ENCODE measurements at places on chromosomes 7 and 10.

DNA sequence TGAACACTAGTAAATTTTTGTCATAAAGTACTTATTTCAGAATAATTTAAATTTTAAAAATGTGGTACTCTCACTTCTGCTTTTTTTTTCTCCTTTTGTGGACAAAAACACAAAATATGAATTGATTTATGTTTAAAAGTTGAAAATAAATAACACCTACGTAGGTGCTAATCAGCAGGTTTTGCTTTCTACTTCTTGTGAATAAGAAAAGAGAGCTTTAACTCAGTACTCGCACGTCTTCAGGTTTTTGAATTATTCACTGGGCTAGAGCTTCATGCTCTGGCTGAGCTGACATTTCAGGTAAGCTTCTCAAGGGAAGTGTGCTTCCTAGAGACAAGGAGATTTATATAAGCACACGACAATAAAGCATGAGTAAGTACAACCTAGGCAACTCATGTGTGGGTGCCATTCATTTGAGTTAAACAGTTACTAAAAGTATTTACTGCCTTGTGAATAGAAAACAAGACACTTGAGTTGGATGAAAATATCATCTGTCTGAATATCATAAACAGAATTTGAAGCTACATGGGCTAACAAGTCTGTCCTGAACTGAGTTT is 190.0 kb upstream of the POT1 start:
- DNase-seq = no peak

DNA sequence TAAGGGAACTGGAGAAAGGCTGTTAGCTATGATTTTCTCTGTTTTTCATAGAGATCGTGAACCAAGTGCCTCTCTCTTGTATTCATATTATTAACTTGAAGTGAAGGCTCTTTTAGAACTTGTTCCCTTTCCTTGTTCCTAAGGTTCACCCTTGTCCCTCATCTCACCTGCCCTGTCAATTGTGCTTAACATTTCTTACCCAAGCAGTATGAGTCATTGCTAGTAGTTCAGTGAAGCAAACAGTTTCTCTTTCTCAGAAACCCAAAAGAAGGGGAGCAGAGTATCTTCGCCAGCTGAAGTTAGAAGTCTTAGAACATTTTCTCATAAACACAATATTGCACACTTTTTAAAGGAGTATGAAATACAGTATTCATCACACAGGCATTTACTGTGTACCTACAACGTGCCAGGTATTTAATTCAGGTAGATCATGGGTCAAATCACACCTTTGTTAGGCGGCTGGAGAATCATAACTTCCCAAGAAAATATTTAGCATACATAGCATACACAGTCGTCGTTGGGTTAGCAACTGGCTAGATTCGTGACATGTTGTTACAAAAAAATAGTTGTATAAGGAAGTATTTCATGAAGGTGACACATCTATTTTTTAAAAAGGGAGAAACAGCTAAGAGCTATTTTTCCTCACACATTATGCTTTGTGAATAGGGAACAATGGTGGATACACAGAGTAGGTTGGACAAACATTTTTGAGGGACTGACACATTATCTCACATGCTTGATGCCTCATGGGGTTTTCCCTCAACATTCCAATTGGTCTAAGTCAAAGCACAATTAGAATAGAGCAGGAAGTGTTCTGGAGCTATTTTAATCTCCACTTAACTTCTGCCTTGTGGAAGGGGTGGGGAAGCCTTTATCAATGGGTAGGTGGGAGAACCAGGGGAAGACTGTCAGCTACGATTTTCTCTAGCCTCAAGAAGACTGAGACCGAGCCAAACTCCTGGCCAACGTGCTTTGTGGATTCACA is 13.2 kb downstream of the HDAC9 start:
- no peak for DNase-seq

DNA sequence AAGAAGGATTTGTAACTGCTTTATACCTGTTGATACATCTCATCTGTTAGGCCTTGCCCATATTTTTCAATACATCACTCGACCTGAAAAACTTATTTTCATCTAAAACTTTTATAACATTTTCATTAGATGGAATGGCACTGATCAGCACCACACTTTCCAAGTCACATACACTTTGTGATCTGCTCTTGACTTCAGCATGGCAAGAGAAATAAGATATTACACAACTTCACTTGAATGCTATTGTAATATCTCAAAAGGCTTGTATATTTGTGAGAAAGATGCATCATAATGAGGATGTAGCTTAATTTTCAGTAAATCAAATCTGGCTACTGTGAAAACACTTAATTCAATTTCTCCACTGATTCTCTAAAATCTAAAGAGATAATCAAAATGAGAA is 126.2 kb downstream of the MICU1 start:
- no peak for DNase-seq

DNA sequence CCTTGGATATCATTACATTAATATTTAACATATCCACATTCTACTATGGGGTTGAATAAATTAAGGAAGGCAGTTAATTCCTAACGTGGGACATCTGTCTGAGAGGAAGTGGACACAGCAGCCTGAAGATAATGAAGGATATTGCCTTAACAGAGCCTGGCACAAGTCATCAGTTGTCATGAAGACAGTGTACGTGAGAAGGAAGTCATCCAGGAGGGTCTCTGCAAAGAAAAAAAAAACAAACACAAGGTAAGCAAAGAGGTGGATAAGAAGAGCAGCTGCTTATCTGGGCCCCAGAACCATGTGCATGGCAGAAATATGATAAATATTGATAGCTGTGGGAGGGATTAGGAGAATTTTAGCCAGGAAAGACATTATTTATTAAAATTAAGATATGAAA is 190.0 kb downstream of the RAPGEF5 start:
- no peak for DNase-seq

GRCh38 chr7:91946549-91946948 is 5.9 kb downstream of the AKAP9 start:
- no peak for DNase-seq

DNA sequence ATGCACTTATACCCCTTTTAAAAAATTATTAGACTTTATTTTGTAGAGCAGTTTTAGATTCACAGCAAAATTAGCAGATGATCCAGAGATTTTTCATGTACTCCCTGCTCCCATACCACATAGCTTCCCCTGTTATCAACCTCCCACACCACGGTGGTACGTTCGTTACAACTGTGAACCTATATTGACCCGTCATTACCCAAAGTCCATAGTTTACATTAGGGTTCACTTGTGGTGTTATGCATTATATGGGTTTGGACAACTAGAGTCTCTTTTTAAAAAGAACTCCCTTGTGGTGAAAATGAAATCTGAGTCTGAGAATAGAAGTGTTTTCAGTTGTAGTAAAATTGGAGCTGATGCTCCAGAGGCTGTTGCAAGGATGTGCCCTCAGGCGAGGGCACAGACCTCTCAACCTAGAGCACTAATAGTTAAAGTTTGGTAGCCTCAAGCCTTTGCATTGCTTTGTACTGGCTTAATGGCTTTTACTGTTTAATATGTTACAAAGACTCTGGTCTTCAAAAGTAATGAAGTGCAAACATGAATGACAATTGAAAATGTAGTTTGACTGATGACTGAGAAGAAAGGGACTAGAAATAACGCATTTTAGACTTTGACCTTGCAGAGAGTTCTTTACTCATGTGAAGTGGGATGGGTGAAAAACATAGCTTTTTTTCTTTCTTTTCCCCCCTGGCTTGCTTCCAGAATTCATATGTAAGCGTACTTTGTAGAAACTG is 30.6 kb upstream of the CSTF2T start:
- DNase-seq = no peak

- no peak for DNase-seq
Observed at GRCh38 chr7:2641406-2642393, 9.9 kb downstream of the TTYH3 start.

DNA sequence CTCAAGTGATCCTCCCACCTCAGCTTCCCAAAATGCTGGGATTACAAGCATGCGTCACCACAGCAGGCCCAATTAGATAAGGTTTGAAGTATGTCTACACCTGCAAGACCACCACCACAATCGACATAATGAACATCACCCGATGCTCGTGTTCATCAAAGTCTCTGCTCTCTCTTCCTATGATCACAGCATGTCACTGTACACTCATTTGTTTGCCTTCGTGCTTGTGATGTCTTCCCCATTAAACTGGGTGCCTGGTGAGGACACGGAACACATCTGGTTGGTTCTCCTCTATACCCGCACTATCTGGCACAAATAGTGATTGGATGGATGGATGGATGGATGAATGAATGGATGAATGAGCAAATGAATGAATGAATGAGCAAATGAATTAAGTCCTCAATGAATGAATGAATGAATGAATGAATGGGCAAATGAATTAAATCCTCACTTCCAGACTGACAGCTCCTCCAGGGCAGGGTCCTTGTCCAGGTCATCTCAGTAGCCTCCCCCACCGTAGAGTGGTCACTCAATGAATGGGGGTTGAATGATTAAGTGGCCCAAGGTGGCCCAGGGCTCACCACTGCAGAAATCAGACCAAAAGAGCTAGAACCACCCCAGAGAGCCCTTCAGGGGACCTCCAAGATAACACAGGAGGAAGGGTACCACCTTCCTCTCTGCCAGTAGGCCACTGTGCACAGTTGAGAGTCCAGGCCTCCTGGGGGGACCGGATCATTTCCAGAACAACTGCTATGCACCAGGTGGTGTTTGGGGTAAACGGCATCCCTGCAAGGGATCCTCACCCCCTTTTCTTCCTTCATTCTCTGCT is 101.9 kb upstream of the TNRC18 start:
- DNase-seq = no peak

DNA sequence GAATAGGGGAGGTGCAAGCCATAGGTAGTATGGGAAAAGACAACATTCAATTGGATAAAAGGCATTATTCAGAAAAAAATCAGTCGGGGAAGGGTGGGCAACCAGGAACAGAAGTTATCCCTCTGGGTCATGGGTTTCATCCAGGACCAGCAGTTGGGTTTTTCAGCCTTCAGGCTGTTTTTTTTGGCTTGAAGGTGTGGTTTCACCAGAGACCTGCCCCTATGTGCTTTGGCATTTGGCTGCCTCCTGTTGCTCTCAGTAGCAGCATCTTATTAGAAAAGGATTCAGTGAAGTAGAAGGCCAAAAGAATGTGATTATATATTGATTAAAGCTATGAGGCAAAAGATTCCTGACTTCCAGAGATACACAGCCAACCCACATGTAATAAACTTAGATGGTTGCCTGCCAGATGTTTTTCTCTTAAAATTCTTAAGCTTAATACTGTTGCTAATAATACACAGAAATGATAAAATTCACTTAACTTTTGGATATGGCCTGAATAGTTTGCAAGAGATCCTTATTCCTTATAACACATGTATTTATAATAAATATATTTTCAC is 251.7 kb upstream of the CSTF2T start:
- no peak for DNase-seq

DNA sequence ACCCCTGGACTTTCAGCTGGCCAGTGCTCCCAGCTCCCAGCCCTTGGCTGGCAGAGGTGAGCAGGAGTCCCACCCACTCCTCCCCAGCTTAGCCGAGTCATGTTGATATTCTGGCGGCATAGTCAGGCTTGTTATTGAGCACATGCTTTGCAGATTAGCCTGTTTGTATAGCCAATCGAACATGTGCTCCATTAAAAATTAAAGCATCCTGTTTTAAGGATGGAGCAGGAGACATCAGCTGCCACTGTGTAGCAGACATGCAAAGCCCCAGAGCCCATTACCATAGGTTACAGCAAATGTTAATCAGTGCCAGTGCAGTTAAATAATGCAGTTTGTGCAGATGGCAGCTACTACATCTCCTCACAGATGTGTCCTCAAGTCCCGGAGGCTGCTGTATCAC is 574.6 kb upstream of the GALNT17 start:
- DNase-seq = no peak

GRCh38 chr10:80161321-80162083 is 29.0 kb downstream of the PLAC9 start:
- no peak for DNase-seq

DNA sequence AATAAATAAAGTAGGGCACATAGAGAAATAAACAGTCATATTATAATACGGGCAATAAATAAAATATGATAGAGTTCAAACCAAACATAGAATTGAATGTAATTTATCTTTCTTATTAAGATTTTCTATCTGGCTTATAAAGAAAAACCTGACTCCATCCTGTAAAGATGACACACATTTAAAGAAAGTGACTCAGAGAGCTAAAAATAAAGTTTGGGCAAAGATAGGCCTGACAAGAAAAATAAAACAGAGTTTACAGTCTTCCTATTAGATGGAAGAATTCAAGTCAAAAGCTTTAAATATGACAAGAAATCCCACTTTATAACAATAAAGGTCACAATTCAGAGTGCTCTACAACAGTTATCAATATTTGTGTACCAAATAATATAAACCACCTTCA is 580.6 kb downstream of the PHTF2 start:
- DNase-seq = no peak

DNA sequence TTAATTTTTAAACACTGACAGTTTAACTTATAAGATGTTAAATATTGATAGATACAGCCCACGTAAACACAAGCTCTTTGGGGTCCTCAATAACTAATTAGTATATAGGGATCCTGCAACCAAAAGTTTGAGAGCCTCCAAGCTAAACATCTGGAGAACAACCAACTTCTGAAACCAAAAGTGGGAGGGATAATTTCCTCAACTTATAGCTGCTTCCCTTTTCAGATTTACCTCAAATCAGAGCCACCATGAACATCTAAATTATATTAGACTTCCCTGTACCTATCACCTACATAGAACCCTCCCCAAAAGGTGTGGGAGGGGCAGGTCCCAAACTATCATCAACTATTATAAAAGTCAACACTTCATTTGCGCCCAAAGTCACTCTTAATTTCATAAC is 8.6 kb downstream of the PSAP start:
- DNase-seq = no peak

GRCh38 chr7:29249860-29250259 is 55.3 kb downstream of the CHN2 start:
- DNase-seq = no peak
